NCI-H2029 treated with DMSO at 0.1 percent for 48 hours (cell line): ENCODE measurements at places on chromosomes 7 and 10.

DNA sequence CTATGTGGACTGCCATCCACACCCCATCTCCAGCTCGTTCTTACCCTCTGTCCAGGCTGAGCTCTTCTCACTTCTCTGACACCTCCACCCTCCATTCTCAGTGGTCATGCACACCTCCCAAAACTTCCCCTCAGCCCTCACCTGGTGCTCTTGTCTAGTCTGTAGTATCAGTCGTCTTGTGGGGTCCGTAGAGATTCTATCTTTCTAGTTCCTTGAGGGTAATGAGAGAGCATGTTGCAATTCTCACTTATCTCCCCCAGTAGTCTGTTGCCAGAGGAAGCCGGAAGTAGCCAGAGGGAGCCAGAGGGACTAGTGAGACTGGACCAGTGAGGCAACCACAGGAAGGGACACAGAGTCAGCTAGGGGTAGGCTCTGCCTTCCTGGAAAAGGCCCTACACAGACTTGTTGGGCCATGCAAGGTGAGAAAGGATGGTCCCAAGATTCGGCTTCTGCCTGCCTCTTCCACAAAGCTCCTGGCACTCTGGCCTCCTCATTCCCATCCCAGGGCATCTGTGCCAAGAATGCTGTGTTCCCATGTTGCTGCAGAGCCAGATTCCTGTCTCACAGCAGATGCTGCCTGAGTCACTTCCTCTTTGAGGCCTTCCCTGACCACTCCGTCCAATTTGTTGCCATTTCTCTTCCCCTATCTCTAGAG, 50.6 kb upstream of the DUSP5 start:
- DNase-seq, result no peak

DNA sequence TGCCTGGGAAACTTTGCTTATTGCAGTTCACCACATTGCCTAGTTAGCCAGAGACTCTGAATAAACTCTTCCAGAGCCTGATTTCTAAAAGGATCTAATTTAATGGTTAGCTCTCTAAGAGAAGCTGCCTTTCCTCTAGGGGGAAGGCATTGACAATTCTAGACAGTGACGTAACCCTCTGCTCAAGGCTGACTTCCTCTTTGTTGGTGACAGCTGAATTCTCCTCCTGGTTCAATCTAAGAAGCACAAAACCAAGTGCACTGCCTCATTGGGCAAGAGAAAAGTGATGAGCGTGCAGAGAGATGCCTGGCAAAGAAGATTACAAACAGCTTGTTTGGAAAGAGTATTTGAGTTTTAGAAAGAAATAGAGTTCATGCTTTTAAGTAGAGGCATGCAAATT, 102.7 kb downstream of the MACC1 start:
- no peak for DNase-seq

GRCh38 chr7:135755351-135755753, 6.7 kb upstream of the FAM180A start:
- DNase-seq, result peak; percentile 72

GRCh38 chr7:105613611-105614330, 32.5 kb upstream of the EFCAB10 start:
- DNase-seq, result no peak

- no peak for DNase-seq
These were observed 700.8 kb upstream of the KCND2 start for GRCh38 chr7:119572132-119572531.

- DNase-seq, result no peak
These were observed 22.2 kb downstream of the TMEM273 start for GRCh38 chr10:49165821-49166483.

GRCh38 chr10:110042181-110042580, 34.4 kb downstream of the ADD3 start:
- no peak for DNase-seq

- DNase-seq, result no peak
These were observed 52.8 kb downstream of the HHEX start for GRCh38 chr10:92742331-92743228.

DNA sequence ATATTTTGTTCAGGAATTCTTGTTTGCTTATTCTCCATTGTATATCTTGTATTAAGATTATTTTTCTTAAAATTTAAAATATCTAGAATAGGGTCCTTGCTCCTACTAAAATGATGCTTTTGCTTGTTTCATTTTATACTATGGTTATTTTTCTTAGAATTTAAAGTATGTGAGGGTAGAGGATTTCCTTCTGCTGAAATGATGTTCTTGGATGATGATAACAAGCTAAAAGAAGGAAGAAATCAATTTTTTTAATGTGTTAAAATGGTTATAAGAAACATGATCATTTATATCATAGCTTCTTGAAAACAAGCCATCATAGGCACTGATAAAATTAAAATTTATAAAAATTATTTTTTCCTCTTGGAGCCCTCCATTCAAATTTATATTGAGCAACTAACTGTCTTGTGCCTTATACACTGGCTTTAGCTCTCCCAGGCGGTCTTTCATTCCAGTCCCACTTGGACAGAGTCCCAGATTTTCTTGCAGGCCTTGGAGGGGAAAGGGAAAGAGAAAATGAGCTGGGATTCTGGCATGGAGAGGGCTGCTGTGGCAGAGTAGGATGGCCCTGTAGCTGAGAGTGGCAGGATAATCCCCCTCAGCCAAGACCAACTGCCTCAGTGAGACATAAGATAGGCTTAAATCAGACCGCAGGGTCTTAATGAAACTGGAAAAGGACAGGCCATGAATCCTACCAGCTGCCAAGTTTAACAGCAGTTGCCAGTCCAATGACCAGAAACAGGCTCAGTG, 60.2 kb downstream of the DNAJB9 start:
- DNase-seq, result peak; percentile 16

DNA sequence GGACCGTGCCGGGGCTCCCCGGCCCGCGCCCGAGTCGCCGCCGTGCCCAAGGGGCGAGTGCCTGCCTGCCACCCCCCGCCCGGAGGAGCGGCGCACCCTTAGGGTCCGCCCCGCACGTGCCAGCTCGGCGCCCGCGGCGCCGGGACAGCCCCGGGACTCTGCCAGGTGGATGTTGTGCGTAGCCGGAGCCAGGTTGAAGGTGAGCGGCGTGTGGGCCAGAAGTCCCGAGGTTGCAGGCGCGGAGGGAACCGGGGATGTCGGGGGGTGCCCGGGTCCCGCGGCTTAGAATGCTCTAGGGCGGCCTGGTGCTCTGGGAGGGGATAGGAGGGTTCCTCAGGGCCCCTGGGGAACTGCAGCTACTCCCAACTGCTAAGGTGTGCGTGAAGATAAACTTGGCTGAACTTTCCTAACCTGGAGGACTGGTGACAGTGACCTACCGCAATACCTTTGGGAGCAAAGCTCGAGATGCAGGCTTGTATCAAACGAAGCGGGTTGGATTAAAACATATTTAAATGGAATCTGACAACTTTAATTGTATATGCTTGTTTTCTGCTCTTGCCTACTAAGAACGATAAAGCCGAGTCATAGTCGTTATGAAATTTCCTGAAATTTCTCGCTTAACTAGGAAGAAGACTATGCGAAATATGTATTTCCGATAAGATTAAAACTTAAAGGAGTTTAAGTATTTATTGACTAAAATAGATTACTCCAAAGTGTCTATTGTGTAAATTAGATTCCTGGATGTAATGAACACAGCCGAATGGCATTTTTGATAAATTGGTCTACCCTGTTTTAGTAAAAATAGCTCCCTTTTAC, at the start of gene CUX1:
CUX1 (plus strand) TSS at position 156 of the 816 bp plus-strand sequence; CDS start at position 170, 14 bp downstream.
- DNase-seq, result no peak

- DNase-seq, result no peak
These were observed 11.8 kb downstream of the CPED1 start for GRCh38 chr7:121000081-121000983.

- DNase-seq, result no peak
These were observed 137.6 kb downstream of the NRP1 start for GRCh38 chr10:33196710-33197491.

- DNase-seq, result no peak
These were observed 15.1 kb upstream of the PRLHR start for GRCh38 chr10:118610577-118610976.

DNA sequence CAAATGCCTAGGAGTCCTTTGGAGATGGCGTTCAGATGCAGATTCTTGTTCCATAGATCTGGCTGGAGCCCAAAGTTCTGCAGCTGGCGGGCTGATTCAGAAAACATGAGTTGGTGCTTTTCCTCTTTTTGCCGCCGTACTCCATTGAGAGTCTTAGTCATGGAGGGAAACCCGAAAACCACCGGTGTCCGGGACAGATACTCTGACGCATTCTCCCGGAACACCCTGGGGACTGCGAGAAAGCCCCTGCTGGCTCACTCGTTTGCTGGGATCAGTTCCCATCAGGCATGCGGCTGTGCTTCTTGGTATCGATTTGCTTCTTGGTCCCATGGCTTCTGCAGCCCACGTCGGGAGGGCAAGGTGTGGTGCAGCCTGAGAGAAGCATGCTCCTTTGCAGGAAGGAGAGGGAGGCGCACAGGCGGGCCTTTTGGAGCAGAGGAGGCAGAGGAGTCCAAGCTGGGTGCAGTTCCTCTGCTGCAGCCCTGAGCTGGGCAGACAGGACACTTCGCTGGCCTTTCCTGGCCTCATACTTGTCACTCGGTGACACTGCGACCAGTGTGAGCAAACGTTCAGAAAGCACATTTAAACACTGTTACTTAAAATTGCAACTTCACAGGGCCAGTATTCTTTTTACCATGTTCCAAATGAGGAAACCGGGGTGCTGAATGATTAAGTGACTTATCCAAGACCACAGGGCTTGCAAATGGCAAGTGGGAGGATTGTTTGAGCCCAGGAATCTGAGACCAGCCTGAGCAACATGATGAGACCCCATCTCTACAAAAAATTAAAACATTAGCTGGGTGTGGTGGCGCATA, 30.6 kb upstream of the PFKFB3 start:
- DNase-seq, result no peak

GRCh38 chr10:51896849-51897248, 197.5 kb upstream of the CSTF2T start:
- DNase-seq, result no peak
